ENCODE measurements at places on chromosomes 16 and 17. TPM values are rescaled to one million over a fixed set of nuclear protein-coding genes. Genes with fewer than 3 reads are reported as not detected.

DNA sequence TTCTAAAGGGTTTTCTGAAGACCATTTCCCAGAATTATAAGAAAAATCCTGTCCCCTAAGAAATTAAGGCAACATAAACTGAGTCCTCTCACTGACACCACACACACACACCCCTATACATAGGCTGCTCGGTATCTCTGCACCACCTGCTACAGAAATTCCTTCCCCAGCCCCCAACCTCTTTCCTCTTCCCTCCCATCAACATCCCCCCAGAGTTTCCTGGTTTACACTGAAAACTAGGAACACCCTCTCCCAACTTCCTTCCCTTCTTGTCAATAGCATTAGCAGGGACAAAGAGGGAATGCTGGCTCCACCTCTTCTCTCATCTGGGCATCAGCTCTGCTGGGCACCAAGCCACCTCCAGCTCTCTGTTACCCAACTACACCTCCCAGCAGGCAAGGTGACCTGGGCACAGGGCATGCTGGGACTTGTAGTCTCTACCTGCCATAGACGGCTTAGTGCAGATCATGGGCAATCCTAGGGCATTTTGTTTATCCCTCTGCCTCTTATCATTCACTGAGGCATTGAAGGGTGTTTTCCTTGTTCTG is 15.7 kb downstream of the CAVIN1 start:
- peak; percentile 68 for DNase-seq

TBC1D3K gene
- total RNA-seq = not detected

- peak; percentile 21 for DNase-seq
These were observed 591 bp downstream of the PSMD7 start for GRCh38 chr16:74297145-74297665.

GRCh38 chr17:53142890-53143289 is 679.8 kb upstream of the KIF2B start:
- no peak for DNase-seq

DNA sequence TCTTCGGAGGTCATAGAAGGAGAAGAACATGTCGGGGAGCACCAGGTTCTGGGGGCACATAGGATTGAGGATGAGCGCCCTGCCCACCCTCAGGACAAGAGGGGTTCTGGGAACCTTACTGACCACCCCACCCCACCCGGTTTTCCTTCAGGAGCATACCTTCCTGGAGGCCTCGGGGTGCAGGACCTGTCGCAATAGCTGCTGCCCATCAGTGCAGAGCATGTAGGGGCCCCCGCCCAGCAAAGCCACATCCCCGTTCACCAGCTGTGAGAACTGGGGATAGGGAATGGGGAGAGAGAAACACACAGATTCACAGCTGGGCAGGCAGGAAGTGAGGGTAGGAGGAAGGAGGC is 2.1 kb downstream of the ESRP2 start:
- DNase-seq = no peak

LAT gene
- total RNA-seq = 1.8 TPM

DNA sequence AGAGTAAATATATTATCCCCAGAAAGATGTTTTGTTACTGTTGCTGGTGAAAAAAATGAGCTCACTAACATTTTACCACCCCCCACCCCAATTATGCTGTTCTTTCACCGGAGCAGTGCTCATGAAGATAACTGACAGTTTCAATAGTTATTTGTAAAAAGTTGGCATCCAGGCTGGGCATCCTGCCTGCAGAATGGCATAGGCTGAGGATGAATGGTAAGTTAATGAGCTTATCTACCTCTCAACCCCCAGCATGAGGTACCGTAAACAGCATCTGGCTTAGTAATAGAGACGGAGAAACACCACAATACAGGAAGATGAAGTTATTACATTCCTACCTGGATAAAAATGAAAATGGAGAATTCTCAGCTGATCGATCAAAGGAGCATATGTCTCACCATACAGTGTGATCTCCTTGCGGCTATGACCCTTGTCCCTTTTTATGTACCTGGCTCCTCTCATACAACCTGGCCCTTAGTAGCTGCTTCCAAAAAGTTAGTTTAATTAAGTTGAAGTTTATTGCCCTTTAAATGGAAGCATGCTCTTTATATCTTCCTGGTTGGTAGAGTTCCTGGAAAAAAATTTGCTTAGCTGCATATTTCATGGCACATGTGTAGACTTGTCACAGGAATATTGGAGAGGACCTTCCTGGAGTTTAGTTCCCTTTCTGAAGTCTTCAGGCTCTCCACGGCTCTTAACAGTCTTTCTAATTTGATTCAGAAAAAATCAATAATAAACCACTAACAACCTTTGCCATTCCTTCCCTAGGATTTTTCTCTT is 61.2 kb upstream of the MPHOSPH6 start:
- no peak for DNase-seq

DNA sequence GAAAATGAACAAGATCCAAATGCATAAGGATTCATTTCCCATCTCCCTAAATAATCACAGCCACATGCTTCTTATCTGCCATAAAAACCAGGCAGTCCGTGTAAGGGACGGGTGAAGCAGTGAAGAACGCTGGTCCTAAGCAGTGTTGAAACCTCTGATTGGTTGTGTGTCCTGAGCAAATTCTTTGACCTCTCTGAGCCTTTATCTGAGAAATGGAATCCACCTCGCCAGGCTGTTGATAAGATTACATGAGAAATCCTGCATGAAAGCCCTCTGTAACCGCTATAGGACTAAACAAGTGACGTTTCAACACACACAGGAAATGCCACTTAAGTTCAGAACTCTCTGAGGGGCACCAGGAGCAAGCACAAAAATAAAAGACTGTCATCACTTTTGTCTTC is 26.8 kb downstream of the GAS7 start:
- no peak for DNase-seq

DNA sequence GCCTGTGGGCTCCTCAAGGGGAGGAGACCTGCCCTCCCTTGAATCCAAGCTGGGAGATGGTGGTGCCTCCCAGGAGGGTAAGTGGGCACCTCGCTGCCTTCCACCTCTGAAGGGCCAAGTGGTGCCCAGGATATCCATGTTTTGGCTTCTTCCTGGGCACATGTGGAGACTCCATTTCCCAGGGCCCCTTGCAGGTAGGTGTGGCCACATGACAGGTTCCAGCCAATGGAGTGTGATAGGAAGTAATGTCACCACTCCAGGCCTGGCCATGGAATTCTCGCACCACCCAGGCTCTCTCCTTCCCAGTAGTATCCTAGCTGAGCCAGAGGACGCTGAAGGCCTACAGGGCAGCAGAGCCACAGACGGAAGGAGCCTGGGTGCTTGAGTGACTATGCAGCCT is 17.6 kb upstream of the PEMT start:
- DNase-seq = no peak

- no peak for DNase-seq
These were observed 13.1 kb upstream of the PRR35 start for GRCh38 chr16:546909-547770.

DNA sequence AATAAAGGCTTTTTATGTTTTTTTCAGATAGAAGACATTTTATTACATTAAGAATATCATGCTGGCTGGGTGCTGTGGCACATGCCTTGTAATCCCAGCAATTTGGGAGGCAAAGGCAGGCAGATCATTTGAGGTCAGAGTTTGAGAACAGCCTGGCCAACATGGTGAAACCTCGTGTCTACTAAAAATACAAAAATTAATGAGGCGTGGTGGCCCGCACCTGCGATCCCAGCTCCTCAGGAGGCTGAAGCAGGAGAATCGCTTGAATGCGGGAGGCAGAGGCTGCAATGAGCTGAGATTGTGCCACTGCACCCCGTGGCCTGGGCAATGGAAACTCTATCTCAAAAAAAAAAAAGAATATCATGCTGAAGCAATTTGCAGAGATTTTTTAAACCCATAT is 29.1 kb upstream of the HAPSTR1 start:
- no peak for DNase-seq

- DNase-seq = no peak
These were observed 110.6 kb upstream of the RBBP6 start for GRCh38 chr16:24428756-24429155.

DNA sequence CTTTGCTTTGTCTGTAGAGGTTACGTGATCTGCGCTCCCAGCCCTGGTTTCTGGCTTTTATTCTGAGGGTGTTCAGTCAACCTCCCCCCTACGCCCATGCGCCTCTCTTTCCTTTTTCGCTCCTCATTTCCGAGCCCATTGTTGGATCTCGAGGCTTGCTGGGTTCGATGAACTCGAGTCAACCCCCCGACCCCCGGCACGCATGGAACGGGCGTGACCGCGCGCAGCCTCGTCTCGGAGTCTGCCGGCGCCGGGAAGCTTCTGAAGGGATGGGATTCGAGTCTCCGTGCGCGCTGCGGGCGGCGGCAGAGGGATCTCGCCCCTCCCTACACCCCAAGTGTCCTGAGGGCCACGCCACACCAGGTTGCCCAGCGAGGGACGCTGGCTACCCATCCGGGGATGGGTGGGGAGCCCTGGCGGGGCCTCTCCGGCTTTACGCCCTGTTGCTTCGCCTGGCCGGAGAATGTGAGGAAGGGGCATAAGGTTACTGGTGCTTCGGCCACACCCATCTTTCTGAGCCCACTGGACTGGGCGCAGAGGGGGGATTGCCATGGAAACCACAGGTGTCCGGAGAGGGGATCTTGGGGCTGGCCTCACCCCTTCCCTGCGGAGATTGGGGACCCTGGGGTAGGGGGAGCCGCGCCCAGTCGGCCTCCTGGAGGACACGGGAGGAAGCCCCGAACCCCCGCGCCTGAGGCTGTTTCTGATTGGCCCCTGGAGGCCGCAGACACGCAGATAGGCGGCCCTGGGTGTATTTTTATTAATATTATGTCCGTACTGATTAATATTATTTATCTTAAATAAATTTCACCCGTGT is 1.8 kb downstream of the MAPT start:
- no peak for DNase-seq

- no peak for DNase-seq
These were observed 11.2 kb downstream of the IRF8 start for GRCh38 chr16:85909932-85910853.

DNA sequence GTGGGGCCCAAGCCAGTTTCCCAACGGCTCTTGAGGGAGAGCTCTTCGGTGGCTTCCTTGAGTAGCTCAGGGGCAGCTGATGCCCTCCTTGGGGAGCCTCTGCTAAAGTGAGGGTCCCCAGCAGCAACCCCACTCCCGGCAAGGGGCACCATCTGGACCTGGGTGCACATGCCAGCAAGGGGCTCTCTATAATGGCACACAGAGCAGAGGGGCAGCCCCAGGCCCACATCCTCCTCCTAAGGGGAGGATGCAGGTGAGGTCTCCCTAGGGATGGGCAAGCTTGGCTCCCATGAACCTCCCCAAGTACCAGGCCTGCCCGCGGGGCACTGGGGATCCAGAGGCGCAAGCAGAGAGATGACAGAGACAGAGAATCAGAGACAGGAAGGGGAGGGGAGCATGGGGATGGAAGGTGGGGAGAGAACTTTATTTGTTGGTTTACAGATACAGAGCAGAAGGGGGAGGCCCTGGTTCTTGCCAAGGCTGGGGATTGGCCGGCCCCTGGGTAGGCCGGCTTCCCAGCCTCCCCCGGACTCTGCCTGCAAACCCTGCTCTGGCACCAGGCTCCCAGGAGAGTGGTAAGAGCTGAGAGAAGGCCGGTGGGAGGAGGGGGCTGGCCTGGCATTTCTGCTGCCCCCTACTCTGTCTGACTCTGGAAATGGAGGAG is 61.4 kb downstream of the SRCIN1 start:
- DNase-seq = no peak

GRCh38 chr17:13931800-13932460 is 137.4 kb upstream of the COX10 start:
- peak; percentile 91 for DNase-seq

SCNN1B gene
- not detected for total RNA-seq

ARHGAP44 gene
- 0.13 TPM for total RNA-seq

- no peak for DNase-seq
These were observed 11.9 kb downstream of the CTRL start for GRCh38 chr16:67919622-67920221.
